ENCODE measurements at places on chromosomes 4 and X.

DNA sequence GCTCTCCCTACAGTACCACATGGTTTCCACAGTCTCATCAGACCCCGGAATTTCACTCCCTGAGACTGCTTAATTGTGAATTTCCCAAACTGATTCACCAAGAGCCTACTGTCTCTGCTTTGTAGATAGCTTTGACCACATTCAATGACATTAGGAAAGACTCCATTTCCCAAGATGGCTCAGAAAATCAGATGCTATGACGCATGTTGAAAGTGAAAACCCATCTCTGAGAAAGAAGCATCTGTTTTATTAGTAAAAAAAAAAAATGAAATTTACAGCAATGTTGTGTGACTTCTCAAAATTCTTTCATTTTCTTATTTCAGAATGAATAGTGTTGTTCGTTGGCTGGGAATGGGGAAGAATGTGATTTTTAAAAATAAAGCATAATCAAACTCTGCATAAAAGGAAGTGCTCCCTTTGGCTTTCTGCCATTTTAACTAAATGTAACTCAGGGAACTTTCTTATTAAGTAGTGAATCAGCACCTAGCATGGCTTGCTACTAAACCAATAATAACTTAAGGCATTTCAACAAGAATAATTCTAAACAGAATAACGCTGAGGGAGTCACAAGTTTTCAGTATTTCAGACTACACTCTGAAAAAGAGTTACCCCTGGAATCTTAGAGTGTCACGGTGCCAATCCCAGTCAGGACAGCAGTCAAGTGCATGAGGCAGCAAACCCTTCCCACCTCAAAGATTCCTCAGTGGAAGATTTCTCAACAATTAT lies 97.4 kb upstream of the MYOZ2 start:
- no peak for DNase-seq

- DNase-seq, result no peak
These were observed 184.0 kb downstream of the BMPR1B start for GRCh38 chr4:94941706-94942105.

- no peak for DNase-seq
These were observed 34.3 kb downstream of the HMX1 start for GRCh38 chr4:8837181-8837841.

DNA sequence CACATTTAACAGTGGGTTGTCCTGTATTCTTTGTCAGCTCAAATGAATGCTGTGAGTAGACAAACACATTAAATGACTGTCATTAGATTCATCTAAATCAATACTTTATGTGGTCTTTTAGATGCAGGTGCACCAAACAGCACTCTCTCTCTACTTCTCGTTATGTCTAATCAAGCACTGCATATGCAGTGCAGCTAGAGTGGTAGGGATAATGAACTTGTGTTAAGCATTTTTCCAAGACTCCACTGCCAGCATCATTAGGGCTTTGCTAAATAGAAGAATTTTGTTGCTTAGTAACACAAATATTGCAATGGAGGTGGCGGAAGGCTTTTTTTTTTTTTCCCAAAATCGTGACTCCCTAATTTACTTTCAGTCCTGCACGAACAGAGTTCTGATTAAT lies 447.0 kb upstream of the GALNT7 start:
- peak; percentile 40 for DNase-seq

GRCh38 chr4:3822230-3822947 lies 56.2 kb downstream of the ADRA2C start:
- no peak for DNase-seq

GRCh38 chrX:22116605-22117546 lies 84.8 kb downstream of the PHEX start:
- no peak for DNase-seq

- no peak for DNase-seq
These were observed 445.2 kb upstream of the ZFP42 start for GRCh38 chr4:187550256-187550950.

- DNase-seq, result no peak
These were observed 69.7 kb upstream of the DCLK2 start for GRCh38 chr4:150008546-150008945.

- no peak for DNase-seq
These were observed 17.9 kb upstream of the NSG1 start for GRCh38 chr4:4368809-4369580.

- DNase-seq, result no peak
These were observed 25.5 kb downstream of the IRF2 start for GRCh38 chr4:184448821-184449220.

DNA sequence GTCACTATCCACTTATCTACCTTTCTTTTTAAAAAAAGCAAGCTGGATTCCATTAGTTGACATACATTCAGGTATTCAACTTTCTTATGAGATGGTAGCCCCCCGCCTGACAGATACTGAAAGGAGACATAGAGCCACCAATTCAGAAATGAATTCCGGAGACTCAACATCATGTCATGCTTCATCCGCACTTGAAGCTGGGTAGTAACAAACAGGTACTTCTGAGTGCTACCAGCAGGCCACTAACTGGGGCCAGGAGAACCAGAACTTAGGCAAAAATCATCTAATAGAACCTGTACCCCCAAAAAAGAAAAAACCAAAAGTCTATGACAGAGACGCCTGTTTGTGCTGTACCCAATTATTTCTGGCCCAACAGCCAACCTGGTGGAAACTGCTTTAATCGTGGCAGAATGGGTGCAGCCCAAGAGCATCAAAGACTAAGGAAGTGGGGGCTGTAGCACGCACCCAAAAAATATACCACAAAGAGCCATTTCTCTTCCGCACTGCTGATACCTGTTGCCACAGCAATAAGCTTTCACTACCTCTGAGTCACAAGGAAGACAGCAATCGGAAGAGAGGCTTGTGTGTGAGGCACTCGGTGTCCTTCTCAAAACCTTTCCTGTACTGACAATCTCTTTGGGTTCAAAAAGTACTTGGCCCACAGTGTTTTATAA lies 84.8 kb downstream of the AFAP1 start:
- no peak for DNase-seq

- no peak for DNase-seq
These were observed 94.6 kb upstream of the CASK start for GRCh38 chrX:42017971-42018370.

- no peak for DNase-seq
These were observed 544.9 kb upstream of the CPXCR1 start for GRCh38 chrX:88202149-88202548.

Measured in NCI-H345 (cell line).